ENCODE measurements at places on chromosomes 1 and 21.

GRCh38 chr1:190172651-190173430 is 304.8 kb downstream of the BRINP3 start:
- DNase-seq: no peak

DNA sequence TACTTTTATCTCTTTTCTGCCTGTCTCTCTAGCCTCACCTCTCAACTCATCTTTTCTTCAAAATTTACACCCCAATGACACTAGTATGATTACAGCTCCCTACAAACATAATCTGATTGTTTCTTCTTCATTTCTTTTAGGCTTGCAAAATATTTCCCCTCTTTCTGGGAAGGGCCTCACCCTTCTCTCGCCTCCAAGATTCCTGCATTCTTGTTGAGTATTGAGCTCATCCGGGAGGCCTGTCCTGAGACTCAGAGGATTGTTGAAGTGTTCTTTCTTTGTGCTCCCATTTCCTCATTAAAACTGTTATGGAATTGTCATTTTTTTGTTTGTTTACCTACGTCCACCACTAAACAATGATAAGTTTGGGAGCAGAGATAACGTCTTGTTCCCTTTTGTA is 99.1 kb upstream of the CHRM3 start:
- DNase-seq: no peak

- DNase-seq: no peak
These were observed 73.6 kb upstream of the LYPLAL1 start for GRCh38 chr1:219100059-219100458.

DNA sequence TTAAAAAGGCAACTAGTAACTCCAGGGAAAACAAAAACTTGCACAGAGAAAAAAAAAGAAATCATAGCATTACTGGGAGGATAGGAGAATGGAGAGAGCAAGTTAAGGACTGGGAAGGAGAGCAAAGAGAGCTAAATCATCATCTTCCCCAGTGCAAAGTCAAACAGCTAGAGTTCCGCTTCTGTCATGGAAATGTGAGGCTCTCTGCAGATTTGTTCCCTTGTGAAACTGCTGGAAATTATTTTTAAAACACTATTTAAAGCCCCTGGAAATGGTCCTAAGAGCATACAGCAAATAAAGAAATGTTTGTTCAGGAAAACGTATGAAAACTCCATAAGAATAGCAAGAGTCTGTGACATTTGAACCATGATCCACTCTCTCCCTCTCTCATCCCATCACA is 64.6 kb downstream of the CAMK2N1 start:
- no peak for DNase-seq
